CD4-positive, alpha-beta memory T cell (primary cell): ENCODE measurements at places on chromosomes 12 and 14.

- no peak for DNase-seq
These were observed 15.0 kb downstream of the FNTB start for GRCh38 chr14:65001723-65002122.

- no peak for DNase-seq
These were observed 302 bp downstream of the CCDC38 start for GRCh38 chr12:95942101-95942523.

DNA sequence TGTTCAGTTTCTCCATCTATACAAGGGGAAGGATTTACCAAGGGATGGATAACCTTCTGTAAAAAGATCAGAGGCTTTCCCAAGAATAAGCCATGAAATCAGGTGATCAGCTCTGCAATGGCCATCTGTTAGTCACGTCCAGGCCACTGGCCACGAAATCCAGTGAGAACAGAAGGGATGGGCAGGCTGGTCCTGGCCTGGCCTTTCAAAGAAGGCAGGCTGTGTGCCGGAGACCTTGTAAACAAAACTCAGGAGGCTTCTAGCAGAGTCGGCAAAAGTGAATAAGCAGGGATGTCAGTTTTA lies 68.5 kb downstream of the RNF34 start:
- no peak for DNase-seq

DNA sequence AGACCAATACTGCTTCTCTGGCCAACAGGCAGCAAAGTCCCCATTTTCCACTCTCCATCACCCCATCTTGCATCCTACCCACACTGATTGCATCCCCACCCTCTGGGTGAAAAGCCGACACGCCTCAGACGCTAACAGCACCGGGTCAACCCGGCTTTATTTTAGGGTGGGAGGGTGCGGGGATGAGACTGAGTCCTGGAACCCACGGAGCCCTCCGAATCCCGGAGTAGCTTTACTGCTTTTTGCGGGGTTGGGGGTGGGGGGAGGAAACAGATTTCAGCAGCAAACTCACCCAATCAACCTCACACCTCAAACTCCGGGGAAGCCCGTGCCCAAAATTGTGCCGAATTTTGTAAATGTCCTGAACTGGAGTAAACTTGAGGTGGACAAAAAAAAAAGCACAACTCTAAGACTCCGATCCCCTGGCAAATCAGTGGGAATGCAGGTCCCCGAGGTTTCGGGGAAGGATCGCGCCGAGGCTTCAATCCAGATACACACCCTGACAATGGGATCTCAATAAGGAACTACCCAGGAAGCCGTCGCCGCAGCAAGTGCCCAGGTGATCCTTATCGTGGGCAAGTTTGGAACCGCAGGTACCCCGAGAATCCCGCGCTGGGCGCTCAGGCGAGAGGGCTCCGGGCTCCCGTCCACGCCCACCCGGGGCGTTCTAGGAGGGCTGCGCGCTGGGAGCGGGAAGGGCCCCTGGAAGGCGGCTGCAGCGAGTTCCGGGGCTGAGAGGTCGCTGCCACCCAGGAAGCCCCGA lies 1.1 kb downstream of the GCH1 start:
- DNase-seq = peak; percentile 54

GRCh38 chr12:22110176-22110575 lies 64.2 kb downstream of the CMAS start:
- DNase-seq = peak; percentile 7

- no peak for DNase-seq
These were observed 110.4 kb downstream of the SLC6A15 start for GRCh38 chr12:84802161-84802560.
